ENCODE measurements at places on chromosomes 11 and 22.

- no peak for DNase-seq
Measured at GRCh38 chr22:49052023-49052538, 775.6 kb downstream of the BRD1 start.

DNA sequence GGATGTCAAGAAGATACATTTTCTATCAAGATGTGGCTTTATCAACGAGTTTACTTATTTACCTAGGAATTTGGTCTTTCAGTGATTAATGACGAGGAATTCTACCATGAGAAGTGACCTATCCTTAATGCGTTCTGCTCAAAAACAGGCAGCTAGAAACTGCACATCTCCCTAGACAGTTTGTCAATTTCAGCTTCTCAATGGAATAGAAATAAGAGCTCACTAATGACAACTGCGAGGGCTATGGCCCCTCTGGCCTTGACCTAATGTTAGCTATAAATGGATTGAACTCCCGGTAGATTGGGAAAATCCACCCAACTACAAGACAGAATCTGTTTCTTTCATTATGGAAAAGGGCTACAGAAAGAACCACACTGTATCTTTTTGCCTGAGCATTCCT is 223.4 kb downstream of the CADM1 start:
- no peak for DNase-seq

DNA sequence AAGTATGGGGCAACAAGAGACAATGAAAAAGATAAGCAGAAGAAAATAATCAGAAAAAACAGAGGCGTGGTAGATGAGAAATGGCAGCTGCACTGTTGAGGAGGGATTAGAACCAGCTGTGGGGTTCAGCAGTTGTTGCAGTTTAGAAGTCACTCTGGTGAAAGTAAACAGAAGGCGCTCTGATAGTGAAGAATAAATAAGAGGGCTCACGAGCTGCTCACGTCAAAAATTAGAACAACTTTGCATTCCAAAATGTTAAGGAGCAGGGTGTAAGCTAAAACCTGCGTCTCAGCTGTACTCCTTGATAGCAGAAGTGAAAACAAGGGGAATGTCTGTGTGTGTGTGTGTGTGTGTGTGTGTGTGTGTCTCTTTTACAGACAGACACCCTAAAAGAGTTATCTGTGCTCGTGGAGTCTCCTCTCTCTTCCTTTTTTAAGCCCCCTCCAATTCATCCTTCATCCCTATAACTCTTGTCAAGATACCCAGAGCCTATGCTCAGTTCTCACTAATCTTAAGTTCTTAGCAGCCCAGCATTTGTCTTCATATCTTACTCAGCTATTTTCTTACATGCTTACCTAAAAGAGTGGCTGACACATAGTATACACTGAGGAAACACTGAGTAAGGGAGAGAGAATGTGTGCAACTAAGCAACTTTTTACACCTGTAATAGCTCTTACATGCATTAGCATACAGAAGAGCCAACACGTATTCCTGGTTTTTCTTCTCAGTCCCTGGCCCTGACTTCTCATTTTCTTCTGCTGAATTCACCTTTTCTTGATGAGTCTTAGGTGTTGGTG is 8.9 kb downstream of the TTC17 start:
- no peak for DNase-seq

GRCh38 chr11:61855939-61856680 is 28.0 kb downstream of the FADS2 start:
- DNase-seq: no peak
